K562 (cell line): ENCODE measurements at places on chromosomes 5 and 9. TPM values are rescaled to one million over a fixed set of nuclear protein-coding genes. Genes with fewer than 3 reads are reported as not detected.

DNA sequence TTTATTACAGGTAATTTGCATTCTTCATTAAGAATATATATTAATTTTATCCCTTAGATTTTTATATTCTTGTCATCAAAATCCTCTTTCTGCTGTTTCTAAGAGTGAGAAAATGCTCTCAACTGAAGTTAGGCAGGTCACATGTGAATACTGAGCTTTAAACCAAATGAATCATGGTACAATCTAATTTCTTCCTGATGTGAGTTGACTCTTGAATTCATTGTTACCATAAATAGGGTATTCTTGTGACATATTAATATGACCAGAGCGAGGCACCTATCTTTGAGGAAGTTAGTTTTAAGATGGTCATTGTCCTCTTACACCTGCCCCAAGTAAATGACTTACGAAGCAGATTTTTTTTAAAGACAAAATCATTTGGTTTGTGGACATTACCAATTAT, 17.4 kb downstream of the C9orf85 start:
- H3K36me3 ChIP-seq: no peaks in the 10 kb centered on the region
- no peak for DNase-seq
- H3K27ac ChIP-seq: no peak overlapping the region
- H3K4me3 ChIP-seq: no peak overlapping the region
- H3K4me1 ChIP-seq: no peaks in the 10 kb centered on the region
- no peaks in the 10 kb centered on the region for H3K27me3 ChIP-seq

The CPEB4 gene
- 17.7 and 19.7 TPM in 2 replicates for total RNA-seq

The SV2C gene
- not detected in 2 replicates for total RNA-seq

The C5orf52 gene
- total RNA-seq: not detected in 2 replicates

DNA sequence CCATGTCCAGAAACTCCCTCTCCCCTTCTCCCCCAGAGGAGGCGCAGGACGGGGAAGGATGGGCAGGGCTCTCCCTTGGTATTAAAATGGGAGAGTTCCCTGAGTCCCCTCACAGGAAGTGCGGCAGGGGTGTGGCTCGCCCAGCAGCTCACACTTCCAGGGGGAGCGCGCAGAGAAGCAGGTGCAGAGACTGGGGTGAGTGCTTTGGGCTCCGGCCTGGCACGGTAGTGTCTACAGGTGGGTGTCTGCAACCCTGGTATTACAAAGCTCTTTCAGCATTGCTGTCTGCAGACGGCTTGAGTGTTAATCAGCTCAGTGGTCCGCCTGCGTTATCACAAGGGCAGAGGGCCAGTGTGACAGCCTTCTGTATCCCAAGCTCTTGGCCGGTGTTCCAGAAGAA, 114.9 kb upstream of the FBXL7 start:
- H3K4me1 ChIP-seq: no peaks in the 10 kb centered on the region
- H3K36me3 ChIP-seq: no peaks in the 10 kb centered on the region
- no peak overlapping the region for H3K4me3 ChIP-seq
- no peaks in the 10 kb centered on the region for H3K27me3 ChIP-seq
- no peak for DNase-seq

- H3K36me3 ChIP-seq: no peaks in the 10 kb centered on the region
- peak; percentile 100 for DNase-seq
- H3K27ac ChIP-seq: no peak overlapping the region
Observed at GRCh38 chr9:132240841-132241482, 79.1 kb downstream of the NTNG2 start.

DNA sequence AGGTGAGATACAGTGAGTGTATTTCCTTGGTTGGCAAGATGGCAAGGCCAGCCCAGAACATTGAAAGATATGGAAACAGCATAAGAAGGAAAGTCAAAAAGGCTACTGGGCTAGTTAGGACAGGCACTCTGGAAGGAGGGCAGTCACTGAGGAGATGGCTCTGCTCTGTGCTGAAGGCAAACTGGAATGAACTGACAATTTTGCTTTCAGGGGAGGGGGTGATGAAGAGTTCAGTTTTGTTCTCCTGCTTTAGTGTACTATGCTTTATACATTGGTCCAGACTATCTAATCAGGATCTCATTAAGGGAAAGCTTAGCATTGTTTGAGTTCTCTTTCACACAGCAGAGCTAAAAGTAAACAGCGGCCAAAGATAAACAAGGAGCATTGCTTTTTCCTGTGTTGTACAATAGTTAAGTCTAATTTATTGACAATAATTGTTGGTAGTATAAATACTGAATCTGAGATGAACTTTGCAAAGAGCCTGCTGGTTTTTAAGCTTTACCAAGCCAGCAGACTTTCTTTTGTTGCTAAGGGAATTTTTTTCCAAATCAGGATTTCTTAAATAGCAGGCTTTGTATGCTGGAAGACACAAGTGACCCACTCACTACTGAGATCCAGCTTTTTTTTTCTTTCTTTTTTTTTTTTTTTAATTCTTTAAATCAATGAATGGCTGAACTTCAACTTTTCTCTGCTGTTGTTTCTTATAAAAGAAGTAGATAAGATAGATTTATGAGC, 355.5 kb downstream of the ARRDC3 start:
- no peaks in the 10 kb centered on the region for H3K36me3 ChIP-seq
- H3K4me3 ChIP-seq: no peak overlapping the region
- peaks cover 9% of the 10 kb centered on the region; the same call in 2 of the 3 replicates for H3K4me1 ChIP-seq
- H3K27ac ChIP-seq: no peak overlapping the region
- H3K27me3 ChIP-seq: no peaks in the 10 kb centered on the region

- no peaks in the 10 kb centered on the region for H3K27me3 ChIP-seq
- H3K36me3 ChIP-seq: no peaks in the 10 kb centered on the region
- peaks cover 10% of the 10 kb centered on the region; the same call in 2 of the 3 replicates for H3K4me1 ChIP-seq
Observed at GRCh38 chr5:14322437-14323187, 179.5 kb downstream of the TRIO start.

The VCAN gene
- total RNA-seq: 0.29 and 0.33 TPM in 2 replicates
